ENCODE measurements at places on chromosomes 11 and 22.

DNA sequence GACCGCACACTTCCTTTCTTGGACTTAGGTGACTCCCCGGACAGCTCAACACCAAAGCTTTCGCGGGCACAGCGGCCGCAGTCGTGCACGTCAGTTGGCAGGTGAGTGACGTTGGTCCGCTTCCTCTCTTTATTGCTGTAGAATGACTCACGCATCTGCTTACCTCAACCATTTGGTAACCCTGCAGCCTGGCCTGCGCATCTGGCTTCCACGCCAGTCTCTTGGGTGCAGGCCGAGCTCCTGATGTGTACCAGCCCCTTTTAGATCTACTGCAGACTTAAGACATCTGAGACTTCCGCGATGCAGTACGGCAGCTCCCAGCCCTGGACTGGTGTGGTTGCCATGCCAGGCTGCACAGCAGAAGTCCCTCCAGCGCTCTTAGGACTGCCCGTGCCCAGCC lies 12.4 kb upstream of the TRMU start:
- DNase-seq = no peak

- no peak for DNase-seq
Measured at GRCh38 chr22:44578110-44578457, 80.1 kb upstream of the RTL6 start.

- DNase-seq = no peak
Measured at GRCh38 chr11:31706357-31706756, 104.8 kb downstream of the PAX6 start.

GRCh38 chr22:27212102-27212501 lies 554.7 kb downstream of the MIAT start:
- DNase-seq = no peak

GRCh38 chr11:28323621-28324020 lies 215.4 kb downstream of the METTL15 start:
- DNase-seq = no peak

- no peak for DNase-seq
Measured at GRCh38 chr22:25602916-25603315, 38.4 kb downstream of the GRK3 start.

DNA sequence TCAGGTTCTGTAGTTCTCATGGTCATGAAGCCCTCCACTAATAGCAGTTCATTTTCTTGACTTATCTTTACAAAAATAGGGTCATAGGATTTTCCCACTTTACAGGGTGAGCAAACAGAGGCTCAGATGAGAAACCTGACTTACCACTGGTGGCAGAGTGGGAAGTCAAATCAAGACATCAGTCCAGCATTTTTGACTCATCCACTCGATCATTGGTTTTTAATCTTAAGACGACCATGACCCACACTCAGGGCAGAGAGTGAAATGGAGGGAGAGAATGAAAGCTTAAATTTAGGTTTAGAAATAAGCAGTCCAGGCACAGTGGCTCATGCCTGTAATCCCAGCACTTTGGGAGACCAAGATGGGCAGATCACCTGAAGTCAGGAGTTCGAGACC lies 42.1 kb downstream of the RTL6 start:
- no peak for DNase-seq

GRCh38 chr11:66336234-66337102 lies at the start of gene RIN1:
RIN1 (minus strand) TSS chr11:66336434; CDS start chr11:66336402, 32 bp downstream.
- peak; percentile 90 for DNase-seq

DNA sequence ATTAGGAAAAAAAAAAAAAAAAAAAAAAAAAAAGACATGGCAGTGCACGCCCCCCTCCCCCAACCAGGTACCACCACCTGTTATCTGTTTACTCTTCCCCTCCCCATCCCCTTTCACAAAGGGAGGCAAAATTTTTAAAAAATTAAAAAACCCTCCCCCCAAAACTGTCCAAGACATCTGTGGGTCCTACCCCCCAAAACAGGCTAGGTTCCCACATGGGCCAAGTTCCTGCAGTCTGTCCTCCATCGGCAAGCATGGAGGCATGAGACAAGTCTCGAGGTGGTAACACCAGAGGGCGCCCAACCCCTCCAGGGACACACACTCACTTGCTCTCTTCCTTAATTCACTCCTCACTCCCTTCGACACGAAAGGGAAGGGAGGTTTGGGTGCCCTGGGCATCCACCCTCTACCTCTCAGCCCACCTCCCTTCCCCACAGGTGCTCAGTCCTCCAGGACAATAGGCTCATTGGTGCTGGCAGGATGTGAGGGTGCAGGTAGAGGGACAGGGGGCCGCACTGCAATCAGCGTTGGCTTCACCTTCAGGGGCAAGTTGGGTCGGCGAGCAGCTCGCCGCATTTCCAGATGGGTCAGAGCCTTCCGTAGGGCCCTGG lies 2.2 kb upstream of the TUT1 start:
- DNase-seq = no peak

DNA sequence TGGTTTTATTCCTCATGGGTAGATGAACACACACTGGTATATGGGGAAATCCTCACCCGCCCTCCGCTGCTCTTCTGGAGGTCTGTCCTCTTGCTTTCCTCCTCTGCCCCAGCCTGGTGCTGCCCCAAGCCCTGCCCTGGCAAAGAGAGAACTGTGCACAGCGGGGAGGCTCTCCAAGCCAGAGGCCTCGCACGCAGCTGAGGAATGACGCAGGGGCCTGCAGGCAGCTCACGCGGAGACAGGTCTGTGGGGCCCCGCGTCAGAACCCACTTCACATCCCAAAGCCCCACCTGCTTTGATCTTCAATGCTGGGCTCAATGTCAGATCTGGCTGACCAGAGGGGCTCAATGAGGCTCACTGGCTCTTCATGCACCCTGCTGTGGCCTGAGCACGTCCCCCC lies 10.0 kb downstream of the GATD1 start:
- no peak for DNase-seq

DNA sequence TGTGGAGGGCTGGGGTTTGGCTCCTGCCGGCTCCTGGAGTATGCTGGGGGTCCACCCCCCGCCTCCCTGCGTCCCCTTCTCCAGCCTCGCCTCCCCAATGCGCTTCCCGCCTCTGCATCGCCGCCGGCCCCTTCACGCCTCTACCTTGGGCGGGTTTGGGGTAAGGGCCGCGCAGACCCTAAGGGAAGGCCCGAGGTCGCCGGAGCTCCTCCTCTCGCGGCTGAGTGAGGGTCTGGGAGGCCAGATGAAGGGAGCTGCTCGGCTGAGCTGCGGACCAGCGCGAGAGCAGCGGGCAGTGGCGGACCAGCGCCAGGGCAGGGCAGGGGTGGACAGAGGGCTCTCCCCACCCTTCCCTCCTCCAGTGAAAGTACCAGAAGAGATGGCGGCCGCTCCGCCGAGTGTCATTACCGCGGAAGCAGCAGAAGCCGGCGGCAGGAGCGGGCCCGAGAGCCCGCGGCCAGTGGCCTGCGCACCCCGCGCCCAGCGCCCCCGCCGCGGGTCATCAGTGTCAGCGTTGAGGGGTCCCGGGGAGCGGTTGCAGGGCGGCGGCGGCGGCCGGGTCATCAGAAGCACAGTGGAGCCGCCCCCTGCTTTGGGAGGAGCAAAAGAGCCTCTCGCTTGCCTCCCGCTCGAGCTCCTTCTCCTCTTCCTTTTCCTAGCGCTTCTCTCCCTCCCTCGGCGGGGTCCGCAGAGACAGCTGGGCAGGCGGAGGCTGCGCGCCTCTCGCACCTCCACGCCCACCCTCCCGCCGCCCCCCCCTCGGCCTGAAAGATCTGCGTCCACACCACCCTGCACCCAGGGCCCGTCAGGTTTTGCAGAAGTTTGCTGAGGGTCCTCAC lies 255.6 kb upstream of the CADM1 start:
- DNase-seq = no peak

DNA sequence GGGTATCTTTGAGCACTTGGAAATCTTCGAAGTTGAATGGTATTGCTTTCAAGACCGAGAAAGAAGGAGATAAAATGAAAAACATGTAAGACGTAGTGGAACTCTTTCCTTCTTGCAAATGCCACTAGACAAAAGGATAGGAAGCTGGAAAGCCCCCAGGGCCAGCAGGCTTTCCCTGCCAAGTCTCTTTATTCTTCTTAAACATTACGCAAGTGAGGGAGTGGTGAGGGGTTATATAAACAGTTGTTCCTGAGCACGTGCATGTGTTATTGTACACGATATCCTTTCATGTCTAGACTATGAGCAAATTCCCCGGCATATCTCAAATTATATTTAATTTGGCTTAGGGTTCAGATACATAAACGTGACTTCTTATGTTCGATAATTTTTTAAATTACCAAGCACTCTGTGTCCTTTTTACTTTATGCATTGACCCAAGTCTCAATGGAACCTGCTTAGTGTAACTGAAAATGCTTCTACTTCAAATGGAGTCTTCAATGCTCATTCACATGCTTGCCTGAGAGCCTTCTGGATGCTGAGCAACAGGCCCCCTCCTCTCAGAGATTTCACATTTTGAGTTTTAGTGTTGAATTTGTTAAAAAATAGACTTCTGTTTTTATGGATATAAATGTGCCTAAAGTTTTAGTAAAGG lies 59.0 kb downstream of the PPP2R1B start:
- no peak for DNase-seq

DNA sequence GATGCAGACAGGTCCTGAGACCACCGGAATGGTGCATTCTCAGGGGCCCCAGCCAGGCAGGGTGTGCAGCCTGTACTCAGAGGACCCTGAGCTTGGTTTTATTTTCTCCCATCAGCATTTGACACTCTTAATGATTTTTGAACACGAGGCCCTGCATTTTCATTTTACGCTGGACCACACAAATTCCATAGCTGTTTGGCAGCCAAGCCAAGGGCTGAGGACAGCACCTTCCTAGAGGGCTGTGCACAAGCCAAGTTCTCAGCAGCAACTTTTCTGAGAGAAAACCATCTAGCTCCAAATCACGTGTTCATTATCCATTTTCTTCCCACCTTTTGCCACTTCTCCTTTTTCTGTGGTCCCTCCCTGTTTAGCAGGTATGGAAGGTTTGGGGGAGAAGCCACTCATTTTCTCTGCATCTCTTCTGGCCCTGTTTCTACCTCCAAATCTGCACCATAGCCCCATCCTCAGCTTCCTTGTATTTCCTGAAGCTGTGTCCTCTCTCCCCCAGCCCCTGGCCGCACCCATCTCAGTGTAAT lies 60.4 kb downstream of the TRAF6 start:
- DNase-seq = no peak

DNA sequence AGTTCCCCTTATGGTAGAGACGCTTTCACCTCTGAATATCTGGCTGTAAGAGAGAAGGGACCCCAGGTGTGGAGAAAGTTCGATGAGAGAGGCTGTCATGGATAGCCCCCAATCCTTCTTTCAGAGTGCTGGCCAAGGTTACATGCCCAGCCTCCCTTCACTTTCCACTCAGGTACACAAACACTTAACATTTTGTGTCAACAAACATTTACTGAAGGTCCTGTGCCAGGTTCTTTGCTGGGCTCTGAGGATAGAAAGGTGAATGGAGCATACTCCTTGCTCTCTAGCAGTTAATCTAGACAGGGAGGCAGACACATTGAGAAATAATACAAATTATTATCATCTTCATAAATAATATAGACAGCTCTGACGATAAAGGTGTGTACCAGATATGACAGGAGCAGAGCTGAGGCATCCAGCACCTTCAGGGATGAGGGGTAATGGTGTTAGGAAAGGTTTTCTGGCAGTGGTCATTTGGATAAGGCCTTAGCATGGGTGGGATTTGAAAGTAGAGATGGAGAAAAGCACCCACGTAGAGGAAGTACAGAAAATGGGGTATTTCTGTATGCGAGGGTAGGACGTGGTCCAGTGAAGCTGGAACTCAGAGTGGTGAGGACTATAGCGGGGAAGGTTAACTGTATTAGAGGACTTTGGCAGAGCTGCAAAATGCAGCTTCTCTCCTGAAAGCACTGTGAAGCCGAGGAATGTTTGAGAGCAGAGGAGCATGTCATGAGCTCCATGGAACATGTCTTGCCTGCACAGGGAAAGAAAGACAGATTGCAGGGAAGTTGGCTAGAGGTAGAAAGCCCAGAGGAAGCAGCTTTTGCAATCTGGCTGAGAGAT lies 19.6 kb downstream of the PPFIBP2 start:
- DNase-seq = no peak

GRCh38 chr11:79362821-79363220 lies 78.0 kb downstream of the TENM4 start:
- no peak for DNase-seq

DNA sequence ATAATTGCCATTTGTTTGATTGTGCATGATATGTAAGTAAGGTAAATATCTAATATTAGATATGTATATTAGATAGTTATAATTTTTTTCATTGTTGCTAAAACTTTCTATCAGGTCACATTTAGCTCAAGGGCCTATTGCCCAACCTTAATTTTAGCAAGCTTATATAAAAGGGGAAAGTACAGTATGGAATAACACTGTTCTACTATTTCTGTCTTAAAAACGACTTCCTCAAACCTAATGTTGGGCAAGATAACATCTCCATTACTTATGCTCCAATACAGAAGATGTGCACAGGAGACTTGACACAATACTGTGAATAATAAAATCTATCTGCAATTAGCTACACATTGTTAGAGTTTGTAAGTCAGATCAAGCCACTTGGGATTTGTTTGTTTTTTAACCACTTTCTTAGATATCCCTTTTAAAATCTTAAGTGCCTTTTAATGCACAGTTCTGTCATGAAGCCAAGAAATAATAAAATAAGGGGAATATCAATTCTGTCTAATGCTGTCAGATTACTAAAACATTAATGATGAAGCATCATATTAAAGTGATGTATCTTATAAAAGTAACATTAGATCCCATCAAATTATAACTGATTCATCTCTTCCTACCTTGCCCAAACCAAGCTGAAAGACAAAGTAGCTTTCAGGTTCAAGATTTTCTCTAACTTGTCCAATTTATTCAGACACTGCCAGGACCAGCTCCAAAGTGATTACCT lies 98.1 kb downstream of the SIK3 start:
- DNase-seq = no peak

GRCh38 chr11:128196235-128196634 lies 391.1 kb downstream of the ETS1 start:
- no peak for DNase-seq

- no peak for DNase-seq
Measured at GRCh38 chr11:75338516-75339208, 12.8 kb downstream of the ARRB1 start.

DNA sequence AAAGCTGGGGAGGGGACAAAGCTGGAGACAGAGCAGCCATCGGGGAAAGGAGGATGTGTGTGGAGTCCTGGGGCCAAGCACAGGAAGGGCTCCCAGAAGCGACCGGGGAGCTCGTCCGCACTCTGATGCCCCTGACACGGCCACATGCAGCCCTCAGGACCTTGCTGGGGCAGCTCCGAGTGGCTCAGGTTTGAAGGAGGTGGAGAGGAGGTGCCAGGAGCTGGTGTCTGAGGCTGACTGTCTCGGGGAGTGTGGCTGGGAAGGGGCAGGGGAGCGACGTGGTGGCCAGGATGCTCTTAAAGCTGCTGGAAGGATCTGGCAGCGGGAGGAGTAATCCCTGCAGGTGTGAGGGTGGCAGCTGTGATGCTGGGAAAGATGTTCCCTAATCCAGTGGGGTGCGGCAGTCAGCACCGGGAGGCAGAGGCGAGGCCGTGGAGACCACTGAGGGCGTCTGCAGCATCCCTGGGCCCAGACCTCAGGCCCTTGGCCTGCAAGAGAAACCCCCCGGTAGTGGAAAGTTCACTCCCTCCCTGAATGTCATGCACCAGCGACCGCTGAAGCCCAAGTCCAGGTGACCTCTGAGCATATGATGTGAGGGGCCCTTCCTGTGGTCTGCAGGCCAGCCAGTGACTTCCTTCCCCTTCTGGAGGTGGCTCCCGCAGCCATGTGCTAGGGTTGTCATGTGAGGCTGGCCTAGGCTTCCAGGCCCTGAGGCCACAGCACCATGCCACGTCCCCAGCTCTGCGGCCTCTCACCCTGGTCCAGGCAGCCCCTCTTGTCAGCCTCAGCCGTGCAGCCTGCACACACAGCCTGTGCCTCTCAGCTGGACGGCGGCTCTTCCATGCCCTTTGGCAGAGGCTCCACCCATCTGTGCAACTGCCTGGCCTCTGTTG lies 17.2 kb upstream of the CTSD start:
- DNase-seq = no peak

GRCh38 chr11:33500861-33501479 lies 199.7 kb downstream of the C11orf91 start:
- no peak for DNase-seq

Measured in GM12891 (cell line).